Renal pelvis (tissue), 12 donors: ENCODE measurements at places on chromosomes 12 and 14. TPM values are rescaled to one million over a fixed set of nuclear protein-coding genes. Genes with fewer than 3 reads are reported as not detected.
A peak's percentile ranks its signal among the peaks of the same experiment; 100 is the strongest.

The CYP46A1 gene
- polyA plus RNA-seq, result 4.1 TPM

The SYNE3 gene
- 2.2 TPM for polyA plus RNA-seq

GRCh38 chr12:47651368-47652254 lies 54.2 kb downstream of the RPAP3 start:
- peak; percentile 21 for DNase-seq

DNA sequence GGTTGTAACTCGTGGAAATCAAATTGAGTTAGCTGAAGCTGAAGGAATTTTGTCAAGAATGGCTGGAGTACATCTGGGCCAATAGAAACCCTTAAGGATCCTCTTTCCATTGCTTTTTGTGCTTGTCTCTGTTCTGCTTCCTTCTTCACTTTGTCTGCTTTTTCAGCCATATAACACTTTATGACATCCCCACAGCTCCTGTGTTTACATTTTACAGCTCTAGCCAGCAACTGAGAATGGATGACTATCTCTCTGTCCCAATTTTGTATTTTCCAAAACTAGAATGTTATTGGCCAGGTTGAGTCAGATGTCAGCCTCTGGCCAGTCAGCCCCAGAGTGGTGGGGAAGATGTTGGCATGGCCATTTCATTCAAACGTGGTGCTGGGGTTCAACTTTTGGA lies 57.6 kb downstream of the PELI2 start:
- no peak for DNase-seq

DNA sequence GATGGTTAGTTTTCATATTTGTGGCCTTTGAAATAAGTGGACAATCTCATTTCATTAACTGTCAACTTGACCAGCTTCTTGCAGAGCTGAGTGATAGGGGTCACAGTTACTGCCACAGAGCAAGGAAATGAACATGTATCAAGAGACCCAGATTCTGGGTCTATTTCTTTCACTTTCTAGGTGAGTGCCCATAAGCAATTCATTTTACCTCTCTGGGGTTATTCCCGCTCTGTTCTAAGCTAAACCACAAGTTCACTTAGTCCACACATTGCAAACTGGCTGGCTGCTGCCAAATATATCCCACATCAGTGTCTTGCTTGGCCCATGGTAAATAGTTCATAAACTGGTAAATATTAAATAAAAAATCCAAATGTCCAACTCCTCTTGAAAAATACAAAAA lies 29.9 kb downstream of the GPHB5 start:
- DNase-seq, result no peak

DNA sequence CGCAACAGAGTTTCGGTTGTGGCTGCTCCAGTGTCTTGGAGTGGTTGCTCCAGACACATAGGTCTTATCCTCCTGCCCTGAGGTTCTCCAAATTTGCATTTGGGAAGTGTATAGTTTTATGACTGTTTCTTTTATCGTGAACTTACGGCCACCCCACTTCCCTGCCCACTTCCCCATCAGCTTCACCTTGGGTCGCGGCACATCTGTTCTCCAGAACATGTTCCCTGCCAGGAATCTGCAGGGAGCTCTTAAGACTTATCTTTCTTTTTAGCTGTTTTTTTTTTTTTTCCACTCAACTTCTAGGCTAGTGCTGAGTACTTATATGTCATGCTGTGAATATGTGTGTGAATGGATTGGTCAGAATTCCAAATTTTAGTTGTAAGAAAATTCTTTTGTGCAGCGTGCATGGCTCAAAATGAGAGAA lies 75.4 kb downstream of the ETV6 start:
- no peak for DNase-seq

GRCh38 chr14:71395151-71395604 lies 487.9 kb downstream of the PCNX1 start:
- no peak for DNase-seq
